Activated CD4-positive, alpha-beta T cell treated with anti-CD3 and anti-CD28 coated beads for 1 hour (primary cell): ENCODE measurements at places on chromosomes 12 and 14.
A peak's percentile ranks its signal among the peaks of the same experiment; 100 is the strongest.

DNA sequence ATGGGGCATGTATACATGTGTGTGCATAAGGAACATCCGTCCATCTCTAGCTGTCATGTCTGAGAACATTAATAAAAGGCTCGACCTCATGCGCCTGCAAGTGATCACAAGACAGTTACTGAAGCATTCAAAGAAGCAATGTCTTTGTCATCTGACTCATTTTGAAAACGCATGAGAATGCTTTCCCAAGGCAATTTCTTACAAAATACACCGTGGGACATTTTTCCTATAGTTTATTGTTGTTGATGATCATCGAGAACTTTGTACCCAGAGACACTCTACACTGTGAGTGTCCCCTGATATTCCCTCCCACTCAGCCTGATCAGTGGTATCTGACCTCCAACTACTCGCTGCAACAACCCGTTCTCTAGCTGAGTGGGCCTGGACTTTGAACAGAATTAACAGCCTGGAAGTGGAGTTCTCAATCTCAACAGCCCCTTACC is 68.1 kb downstream of the ETV6 start:
- DNase-seq: no peak

DNA sequence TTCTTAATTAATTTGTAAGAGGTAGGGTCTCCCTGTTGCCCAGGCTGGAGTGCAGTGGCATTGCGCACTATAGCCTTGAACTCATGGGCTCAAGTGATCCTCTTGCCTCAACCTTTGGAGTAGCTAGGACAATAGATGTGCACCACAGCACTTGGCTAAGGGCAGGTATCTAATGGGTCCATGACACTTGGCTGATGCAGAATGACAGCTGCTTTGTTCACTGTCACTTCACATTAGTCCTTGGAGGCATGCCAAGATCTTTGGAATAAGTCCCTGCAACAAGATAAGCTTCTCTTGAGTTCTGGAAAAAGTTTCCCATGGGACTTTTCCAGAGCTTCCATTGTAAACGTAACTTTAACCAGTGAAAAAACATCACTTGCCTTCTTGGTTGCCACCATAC is 23.4 kb downstream of the COQ6 start:
- no peak for DNase-seq

DNA sequence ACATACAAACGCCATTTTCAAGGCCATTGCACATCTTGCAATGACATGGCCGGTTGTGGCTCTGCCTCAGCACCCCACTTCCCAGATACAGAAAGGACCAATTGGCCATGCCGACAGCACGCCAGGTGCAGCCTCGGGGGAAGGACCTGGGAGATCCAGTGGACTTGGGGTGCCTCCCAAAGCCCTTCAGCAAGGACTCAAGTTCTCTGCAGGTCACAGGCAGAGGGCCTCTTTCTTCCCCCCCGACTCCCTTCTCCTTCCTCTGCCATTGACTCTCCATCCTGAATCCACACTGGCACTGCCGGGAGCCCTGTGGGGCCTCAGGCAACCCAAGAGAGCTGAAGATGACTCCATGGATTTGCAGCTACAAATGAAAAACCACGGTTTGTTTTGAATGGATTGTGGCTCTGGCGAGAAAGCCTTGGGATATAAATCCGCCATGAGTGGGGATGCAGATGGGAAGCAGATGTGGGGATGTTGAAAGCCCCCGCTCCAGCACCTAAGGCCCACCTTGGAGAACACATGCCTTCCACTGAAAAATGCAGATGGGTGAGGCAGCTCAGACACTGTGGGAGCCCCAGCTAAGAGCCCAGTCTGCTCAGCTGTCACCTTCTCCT is 35.1 kb upstream of the LTBP2 start:
- no peak for DNase-seq

DNA sequence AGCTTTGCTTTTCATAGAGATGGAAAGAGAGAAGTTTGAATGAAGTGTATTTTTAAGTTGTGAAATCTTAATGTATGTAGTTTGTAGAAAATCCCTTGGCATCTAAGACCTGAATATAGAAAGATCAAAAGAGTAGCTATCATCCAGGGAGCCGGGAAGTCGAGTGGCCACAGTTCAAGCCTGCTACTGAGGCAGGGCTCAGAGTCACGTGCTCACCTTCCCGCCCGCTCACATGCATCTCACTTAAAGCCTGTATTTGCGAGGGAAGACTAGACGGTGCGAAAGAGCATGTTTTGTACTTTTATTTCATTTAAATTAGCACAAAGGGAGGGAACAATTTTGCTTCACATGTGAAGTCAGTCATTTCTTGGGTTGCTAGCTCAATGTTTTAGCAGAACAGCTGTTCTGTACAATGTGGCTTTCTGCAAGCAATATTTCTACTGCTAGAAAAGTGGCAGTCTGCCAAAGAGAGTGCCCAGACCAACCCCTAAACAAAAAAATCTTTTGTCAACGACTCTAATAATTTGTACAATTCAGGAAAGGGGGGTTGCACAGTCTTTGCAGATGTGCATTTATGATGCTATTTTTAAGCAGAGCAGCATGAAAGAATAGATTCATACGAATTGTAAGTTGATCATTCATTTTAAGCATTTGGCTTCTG is 290.7 kb downstream of the NPAS3 start:
- no peak for DNase-seq

DNA sequence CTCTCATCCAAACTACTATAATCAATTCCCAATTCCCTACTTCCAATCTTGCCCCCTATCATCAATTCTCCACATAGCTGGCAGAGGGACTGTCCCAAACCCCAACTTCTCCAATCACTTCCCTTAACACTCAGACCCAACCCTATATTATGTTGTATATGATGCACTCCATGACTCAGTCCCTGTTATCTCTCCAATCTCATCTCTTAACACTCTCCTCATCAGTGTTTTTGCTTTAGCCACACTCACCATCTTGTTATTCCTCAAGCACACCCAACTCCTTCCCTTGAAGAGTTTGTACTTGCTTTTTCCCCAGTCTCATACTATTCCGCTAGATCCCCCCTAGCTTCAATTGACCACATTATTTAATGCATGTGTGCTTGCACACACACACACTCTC is 4.9 kb downstream of the RHOJ start:
- no peak for DNase-seq

GRCh38 chr12:119940897-119941296 is 48.1 kb upstream of the BICDL1 start:
- no peak for DNase-seq

- DNase-seq: peak; percentile 11
Observed at GRCh38 chr12:11621797-11622423, 27.6 kb upstream of the ETV6 start.

DNA sequence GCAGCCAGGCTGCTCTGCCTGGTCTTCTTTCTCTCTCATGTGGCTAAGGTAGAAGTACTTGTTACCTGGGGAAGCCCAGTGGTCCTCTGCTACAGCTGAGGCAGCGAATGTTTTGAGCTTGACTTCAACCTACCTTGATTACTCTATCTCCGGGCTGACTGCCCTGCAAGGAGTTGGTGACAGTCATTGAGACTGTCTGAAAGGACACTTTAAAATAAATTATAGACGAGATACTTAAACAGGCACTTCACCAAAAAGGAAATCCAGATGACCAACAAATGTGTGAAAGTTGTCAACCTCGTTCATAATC is 474 bp upstream of the CIT start:
- no peak for DNase-seq

DNA sequence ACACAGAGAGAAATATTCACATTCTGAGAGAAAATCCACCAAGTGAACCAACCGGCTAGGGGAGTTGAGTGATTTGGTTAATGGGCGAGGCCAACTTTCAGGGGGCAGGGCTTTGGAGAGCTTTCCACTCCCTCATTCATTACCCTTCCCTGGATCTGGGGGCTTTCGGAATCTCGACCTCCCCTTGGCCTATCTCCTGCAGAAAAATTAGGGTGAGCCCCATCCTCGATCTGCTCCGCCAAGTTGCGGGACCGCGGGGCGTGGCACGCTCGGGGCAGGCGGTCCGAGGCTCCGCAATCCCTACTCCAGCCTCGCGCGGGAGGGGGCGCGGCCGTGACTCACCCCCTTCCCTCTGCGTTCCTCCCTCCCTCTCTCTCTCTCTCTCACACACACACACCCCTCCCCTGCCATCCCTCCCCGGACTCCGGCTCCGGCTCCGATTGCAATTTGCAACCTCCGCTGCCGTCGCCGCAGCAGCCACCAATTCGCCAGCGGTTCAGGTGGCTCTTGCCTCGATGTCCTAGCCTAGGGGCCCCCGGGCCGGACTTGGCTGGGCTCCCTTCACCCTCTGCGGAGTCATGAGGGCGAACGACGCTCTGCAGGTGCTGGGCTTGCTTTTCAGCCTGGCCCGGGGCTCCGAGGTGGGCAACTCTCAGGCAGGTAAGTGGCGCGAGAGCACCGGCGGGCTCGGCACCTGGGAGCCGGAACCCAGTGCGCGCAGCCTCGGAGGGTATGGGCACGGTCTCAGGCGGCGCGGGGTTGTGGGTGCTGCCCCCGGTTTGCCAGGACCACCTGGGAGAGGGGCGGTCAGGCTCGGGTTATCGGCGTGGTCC is at the start of gene ERBB3:
Gene ERBB3, plus strand, starts transcription at position 443 of the 833 bp plus-strand sequence. Its CDS starts 136 bp downstream, at position 579.
- DNase-seq: peak; percentile 53

DNA sequence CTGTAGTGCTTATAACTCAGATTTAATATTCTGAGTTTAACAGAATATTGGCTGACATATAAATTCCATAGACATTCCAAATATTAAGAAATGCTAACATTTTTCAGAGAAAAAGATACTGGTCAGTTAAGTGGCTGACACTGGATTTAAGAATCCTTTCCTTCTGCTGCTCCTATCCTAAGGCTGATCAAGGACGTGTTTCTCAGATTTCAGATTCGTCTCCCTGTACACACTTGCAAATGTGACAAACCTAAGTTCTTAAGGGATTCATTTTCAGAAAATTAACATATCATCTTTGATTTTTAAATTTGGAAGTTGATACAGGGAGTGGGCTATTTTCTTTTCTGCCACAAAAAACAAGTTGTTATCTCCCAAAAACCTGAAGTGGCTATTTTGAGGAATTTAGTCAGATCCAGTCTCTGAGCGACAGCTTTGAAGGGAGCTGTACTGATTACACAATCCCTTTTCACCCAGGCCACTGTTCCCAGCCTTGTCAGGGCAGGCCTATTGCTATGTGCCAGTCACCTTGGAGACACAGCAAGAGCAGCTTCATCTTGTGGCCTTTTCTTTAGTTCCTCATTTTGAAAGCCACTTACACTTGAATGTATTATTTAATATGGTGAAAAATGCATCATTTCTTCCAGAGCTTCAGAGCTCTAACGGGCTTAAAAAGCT is 370.6 kb downstream of the KCNH5 start:
- DNase-seq: no peak

- no peak for DNase-seq
Observed at GRCh38 chr12:62308201-62308600, 48.0 kb downstream of the USP15 start.

DNA sequence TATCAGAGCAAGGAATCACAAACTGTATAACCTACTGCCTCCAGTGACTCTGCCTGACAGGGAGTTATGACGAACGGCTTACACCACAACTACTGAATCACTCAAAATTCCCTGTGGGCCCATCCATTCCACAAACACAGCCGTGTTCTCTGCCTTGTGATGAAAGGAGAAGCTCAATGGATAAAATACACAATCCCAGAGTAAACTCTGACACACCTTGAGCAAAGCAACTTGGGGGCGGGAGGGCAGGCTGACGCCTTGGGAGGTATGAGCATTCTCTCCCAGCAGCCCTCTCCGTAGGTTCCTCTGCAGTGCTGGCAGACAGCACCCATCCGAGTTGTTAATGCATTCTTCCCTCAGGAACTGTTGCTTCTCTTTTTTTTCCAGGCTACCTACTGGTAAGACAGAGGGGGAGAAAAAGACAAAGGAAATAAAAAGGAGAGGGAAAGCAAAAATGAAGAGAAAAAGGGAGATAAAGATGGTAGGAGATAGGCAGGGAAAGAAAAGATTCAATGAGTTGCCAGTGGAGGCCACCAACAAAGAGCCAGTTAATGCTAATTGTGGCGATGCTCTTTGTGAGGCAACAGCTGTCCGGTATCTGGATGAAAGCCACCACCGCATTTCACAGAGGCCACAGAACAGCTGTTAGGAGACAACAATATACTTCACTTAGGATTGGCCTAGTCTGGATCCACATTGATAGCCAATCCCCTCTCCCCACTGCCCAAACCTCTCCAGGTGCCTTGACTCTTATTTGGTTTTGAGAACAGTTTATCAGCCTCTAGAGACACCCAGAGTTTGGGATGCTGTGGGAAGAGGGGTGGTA is 4.7 kb upstream of the DIO2 start:
- DNase-seq: no peak

GRCh38 chr14:87628129-87628528 is 364.9 kb downstream of the GALC start:
- no peak for DNase-seq

- no peak for DNase-seq
Observed at GRCh38 chr14:98682033-98682432, 590.0 kb downstream of the BCL11B start.

GRCh38 chr14:58598028-58598803 is 39.5 kb upstream of the DACT1 start:
- DNase-seq: no peak

DNA sequence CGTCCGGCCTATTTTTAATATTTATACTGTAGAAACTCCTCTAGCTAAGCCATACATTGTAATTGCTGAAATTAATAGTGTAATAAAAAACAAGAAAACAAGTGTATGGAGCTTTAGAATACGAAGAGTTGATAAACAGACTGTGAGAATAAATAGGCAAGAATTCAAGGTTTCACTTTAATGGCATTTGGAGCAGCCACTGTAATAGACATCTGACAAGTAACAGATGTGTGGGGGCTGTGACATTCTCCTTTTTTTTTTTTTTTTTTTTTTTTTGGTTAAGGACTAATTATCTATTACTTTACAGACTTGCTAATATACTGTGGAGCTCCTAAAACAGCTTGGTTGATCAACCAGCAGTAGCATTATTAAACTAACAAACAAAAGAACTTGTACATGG is 42.1 kb upstream of the CFAP54 start:
- DNase-seq: no peak

DNA sequence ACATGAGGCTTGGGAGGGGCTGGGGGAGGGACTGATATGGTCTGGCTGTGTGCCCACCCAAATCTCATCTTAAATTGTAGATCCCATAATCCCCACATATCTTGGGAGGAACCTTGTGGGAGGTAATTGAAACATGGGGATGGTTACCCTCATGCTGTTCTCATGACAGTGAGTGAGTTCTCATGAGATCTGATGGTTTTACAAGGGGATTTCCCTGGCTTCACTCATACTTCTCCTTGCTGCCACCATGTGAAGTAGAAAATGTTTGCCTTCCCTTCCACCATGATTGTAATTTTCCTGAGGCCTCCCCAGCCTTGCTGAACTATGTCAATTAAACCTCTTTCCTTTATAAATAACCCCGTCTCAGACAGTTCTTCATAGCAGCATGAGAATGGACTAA is 362.9 kb downstream of the PCNX1 start:
- DNase-seq: no peak

DNA sequence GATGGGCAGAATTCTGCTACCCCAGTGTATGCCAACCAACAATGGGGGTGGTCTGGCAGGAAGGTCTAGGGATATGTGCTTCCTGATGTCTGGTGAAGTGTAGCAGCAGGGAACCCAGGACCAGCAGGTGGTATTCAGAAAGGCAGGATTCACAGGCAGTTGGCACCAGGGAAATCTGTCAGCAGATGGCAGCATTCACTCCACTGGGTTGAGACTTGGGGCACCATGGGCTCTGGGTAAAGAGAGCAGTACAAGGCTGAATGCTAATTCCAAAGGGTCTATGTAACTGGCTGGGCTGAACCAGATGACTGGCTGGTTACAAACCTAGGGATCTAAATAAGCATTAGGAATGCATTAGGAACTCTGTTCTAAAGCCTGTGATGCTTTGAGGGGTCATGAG is 466.9 kb upstream of the STXBP6 start:
- no peak for DNase-seq
